GM19239 (cell line): ENCODE measurements at places on chromosomes 1 and 21.

DNA sequence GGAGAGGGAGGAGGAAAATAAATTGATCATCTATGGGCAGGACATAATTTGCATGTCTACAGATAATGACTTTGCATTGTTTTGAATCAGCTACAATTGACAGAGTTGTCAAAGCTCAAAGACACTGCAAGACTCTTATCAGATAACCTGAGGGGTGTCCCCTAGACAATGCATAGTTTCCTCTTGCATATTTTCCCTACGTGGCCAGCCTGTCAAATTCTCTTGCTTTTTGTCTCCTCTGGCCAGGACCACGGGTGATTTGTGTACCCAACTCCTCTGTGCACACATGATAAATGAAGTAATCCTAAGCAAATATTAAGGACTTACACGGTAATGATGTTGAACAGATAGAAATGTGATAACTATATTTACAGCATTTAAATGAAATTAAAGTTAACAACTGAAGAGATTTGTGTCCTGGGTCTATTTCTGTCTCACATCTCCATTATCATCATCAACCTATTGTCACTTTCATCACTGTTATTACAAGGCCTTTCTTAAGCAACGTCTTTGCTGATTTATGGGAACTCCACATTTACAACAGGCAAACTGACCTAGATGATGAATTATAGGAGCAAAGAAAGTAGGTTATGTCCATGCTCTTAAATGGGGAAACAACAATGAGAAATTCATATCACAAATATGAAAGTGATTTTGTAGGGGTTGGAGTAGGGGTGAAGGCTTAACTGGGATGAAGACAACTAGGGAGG is 18.8 kb downstream of the BATF3 start:
- no peak for DNase-seq

DNA sequence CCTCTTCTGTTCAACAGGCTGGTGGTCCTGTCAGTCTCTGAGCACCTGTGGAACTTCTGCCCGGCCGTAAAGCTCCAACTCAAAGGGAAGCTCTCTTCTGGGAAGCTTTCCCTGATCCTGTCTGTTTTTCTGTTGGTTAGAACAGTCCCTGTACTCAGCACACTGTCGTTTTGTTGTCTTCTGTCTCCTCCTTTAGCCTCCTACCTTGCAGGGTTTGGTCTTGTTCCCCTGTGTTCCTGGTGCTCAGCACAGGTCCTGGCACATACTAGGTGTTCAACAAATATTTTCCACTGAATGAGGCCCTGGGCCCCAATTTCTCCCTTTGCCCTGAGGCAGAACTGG is 328 bp upstream of the KDF1 start:
- DNase-seq: no peak

- DNase-seq: no peak
Observed at GRCh38 chr1:157030728-157031127, 14.8 kb downstream of the ARHGEF11 start.

- DNase-seq: no peak
Observed at GRCh38 chr1:198671136-198671535, 32.3 kb downstream of the PTPRC start.

GRCh38 chr1:54781023-54781723 is 16.9 kb upstream of the PARS2 start:
- no peak for DNase-seq

DNA sequence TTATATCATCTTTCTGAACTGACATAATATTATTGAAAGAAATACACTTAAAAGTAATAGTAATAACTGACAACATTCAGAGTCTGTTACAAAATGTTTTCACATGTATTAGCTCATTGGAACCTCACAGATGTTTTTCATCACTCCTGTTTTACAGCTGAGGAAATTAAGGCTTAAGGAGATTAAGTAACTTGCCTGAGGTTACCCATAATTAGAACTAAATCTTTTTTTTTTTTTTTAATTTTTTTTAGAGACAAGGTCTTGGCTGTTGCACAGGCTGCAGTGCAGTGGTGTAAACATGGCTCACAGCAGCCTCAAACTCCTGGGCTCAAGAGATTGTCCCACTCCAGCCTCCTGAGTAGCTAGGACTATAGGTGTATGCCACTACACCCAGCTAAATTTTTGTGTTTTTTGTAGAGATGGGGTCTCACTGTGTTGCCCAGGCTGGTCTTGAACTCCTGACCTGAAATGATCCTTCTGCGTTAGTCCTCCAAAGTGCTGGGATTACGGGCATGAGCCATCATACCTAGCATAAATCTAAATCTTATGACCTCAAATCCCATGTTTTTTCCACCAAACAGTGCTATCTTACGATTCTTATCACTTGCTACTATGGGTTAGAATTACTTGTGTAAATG is 64.7 kb upstream of the MACF1 start:
- no peak for DNase-seq

GRCh38 chr1:94270801-94271203 is 33.4 kb upstream of the ARHGAP29 start:
- no peak for DNase-seq

- DNase-seq: no peak
Observed at GRCh38 chr1:167544447-167545093, 9.0 kb downstream of the CREG1 start.

- DNase-seq: no peak
Observed at GRCh38 chr1:2804628-2805351, 3.3 kb upstream of the TTC34 start.

DNA sequence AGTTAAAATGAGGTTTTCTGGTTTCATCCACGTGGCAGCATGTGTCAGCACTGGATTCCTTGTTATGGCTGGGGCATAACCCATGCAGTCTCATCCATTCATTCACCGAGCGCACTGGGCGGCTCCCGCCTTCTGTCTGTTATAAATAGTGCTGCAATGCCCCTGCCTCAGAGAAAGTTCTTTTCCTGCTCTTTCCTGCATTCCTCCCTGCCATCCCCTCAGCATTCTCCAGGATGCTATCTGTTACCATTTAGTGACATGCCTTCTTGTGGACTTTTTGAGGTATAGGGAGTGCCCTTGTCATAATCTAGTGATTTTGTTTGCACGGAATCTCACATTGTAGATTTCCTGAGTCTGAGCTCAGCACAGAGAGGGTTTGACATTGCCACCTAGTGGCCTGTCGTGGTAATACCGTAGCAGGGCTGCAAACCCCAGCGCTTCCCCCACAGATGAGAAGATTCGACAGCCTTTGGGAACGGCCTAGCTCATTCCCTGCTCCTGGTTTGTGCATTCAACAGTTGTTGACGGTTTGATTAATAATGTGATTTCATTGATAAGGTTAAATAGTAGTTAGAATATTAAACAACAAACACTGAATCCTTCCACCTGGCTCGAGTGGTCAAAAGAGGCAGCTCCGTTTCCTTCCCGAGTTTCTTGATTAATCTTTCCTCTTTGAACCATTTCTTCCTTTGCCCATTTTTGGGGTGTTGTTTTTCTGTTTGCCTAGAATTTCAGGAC is 46.3 kb downstream of the UMODL1 start:
- peak; percentile 69 for DNase-seq

- DNase-seq: no peak
Observed at GRCh38 chr1:12778907-12779306, 5.4 kb downstream of the PRAMEF12 start.

GRCh38 chr1:189775343-189775742 is 702.3 kb downstream of the BRINP3 start:
- DNase-seq: no peak

DNA sequence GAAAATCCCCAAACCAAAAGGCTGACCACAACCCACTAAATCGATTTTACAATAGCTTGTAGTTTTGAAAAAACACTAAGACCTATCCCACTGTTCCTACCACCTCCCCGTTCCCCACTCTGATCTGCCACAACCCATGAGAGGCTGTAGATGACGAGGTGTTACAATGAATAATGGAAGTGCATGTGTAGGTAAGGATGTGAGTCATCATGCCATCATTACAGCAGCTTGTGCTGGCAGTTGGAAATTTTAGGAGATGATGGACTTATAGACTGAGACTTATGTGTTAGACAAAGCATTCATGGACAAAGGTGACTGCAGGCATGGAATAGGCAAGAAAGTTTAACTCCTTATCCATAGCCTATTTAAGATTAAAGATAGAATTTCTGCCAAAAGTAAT is 184.7 kb upstream of the CACYBP start:
- no peak for DNase-seq

DNA sequence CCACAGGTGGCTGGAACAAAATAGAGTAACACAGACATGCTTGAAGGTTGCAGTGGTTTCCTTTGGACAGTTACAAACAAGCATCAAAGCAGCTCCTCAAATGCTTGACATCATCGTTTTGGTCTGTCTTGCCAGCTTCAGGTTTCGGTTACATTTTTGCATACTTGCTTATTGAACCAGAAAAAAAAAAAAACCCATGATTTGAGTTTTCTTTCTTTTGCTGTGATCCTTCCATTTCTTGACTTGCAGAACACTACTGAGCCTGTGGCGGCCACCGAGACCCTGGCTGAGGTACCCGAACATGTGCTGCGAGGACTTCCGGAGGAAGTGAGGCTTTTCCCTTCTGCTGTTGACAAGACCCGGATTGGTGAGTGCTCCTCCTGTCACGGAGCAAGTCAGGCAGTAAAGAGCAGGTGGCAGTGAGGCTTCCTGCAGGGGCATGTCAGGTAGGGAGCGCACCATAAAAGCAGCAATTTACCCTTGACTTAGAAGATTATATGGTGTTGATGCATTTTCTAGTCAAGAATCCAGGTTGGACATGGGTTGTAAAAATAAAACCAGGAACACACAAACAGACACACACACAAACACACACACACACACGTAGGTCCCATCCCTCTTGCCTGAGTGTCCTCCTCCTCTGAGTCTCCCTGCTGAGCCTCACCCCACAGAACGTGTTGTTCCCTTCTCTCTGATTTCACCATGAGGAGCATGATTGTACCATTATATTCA is 30.9 kb downstream of the PRDM2 start:
- DNase-seq: peak; percentile 62

DNA sequence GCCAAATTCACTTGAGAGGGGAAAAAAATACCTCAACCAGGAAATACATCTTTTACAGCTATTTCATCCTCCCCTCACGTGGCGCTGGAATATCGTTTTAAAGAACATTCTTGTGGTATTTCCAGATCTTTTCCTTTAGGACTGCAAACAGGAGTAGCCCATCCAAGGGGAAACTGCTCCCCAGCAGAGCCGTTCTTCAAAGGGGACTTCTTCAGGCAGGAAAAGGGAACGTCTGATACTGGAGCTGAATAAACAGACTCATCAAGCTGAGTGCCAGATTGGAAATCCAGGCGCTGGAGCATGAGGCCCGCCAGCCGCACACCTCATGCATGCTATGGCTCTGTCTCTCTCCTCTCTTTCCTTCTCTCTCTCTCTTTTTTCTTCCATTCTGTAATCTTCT is 34.0 kb upstream of the PROX1 start:
- DNase-seq: no peak

DNA sequence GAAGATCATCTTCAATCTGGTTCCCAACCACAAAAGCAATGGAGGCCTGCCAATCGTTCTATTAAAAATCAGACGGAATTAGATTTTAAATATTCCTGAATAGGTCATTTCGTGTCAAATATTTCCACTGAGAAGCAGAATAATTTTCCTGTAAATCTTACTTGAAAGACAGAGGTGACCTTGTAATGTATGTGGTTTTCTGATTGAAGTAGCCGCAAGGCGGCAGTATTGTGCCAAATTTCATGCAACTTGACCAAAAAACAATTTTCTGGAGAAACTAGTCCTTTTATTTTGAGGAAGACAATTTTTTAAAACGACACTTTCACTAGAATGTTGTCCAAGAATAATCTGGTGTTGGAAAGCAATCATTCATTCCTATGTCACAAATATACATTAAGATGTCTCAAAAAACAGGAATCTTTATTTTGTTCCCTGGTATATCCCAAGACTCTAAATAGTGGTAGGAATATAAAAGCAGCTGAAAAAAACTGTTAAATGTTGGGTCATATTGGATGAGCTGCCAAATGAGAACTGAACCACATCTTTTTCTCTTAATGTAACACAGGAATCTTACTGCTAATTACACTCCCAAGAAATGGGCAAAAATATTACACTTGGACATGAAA is 33.6 kb downstream of the SPAG17 start:
- DNase-seq: no peak

GRCh38 chr1:41802532-41803501 is 115.9 kb downstream of the HIVEP3 start:
- DNase-seq: no peak

- no peak for DNase-seq
Observed at GRCh38 chr1:158037866-158038359, 44.5 kb downstream of the KIRREL1 start.

DNA sequence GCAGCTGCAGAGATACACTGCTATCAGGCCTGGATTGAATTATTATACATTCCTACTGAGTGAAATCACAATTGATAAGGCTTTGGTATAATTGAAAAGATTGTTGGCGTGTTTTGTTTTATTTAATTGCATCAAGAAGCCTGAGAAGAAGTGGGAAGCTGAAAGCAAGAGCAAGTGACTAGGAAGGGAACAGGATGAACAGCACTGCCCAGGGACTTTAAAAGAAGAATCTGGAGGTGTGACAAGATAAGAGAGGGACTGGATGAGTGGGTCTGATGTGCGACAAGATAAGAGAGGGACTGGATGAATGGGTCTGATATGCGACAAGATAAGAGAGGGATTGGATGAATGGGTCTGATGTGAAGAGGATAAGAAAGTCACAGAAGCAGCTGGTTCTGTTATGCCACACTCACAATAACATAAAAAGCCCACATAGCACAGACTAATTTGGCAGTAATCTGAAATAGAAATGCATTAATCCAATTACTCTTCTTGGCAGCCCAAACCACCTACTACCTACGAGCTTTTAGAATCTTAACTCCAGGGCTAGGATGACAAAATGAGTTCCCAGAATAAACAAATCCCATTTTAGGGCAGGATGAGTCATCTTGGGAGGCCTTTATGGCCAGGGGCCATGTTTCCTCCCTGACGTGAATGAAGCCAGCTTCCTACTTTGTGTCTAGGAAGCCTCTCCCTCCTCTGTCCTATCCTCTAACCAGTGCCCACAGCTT is 129.7 kb downstream of the DUSP10 start:
- no peak for DNase-seq

GRCh38 chr1:237124856-237125462 is 83.0 kb downstream of the RYR2 start:
- peak; percentile 29 for DNase-seq

GRCh38 chr1:29047142-29047541 is 76.6 kb downstream of the TMEM200B start:
- DNase-seq: no peak

DNA sequence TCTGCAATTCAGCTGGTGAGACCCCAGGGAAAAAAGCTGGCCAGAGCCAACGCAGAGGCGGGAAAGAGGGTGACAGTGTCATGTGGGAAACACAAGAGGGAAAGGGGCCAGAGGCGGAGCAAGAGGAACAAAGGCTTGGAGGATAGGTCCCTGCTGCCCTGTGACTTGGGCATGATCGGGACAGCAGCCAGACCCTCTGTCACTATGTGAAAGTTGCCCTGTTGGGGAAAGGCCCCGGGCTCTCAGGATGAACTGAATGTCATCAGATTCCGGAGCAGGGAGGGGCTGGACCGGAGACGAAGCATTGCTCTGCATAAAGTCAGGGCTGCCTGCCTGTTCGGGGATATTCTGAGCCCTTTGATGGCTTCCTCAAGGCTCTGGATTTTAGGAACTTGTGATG is 5.7 kb upstream of the ELF3 start:
- no peak for DNase-seq

- DNase-seq: no peak
Observed at GRCh38 chr1:232844791-232845190, 39.6 kb downstream of the MAP10 start.

- DNase-seq: no peak
Observed at GRCh38 chr1:211566431-211567025, 12.4 kb downstream of the SLC30A1 start.

- DNase-seq: no peak
Observed at GRCh38 chr21:37074197-37074510, 1.1 kb downstream of the TTC3 start.
